NCI-H1092 treated with DMSO at 0.1 percent for 48 hours (cell line): ENCODE measurements at places on chromosomes 1 and 21.

- no peak for DNase-seq
These were observed 19.4 kb downstream of the RHBG start for GRCh38 chr1:156388174-156389137.

GRCh38 chr1:219066631-219067349 lies 106.9 kb upstream of the LYPLAL1 start:
- DNase-seq: peak; percentile 23

- DNase-seq: no peak
These were observed 28.2 kb downstream of the GPR88 start for GRCh38 chr1:100565937-100566699.

DNA sequence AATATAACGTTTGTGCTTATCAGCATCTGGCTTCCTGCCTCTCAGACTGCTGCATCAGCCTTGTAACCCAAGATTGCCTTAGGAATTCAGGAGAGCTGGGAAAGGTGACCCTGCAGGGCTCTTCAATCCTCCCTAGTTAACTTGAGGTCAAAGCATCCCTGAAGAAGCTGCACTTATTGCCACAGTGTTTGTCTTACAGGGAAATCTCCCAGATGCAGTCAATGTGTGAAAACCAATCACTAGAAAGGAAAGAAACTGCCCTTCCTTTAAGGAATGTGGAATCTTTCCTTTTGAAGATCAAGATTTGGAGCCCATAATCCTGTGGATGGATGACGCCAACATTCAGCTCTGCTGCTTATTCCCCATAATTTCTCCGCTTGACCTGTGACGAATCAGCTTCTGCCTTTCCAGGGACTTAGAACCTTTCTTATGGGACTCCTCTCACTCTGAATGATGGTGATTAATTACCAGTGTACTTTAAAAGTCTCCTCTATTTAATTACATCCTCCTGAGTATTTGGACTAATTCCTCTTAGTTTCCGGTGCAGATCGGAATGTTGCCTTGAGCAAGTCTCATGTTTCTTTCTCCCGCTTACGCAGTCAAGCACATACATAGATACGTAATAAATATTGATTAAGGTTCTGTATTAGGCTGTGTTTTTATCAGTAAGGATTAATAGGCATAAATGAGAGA lies 14.4 kb downstream of the ADAMTS5 start:
- no peak for DNase-seq

GRCh38 chr21:46035809-46036695 lies 54.5 kb downstream of the COL6A1 start:
- DNase-seq: no peak

DNA sequence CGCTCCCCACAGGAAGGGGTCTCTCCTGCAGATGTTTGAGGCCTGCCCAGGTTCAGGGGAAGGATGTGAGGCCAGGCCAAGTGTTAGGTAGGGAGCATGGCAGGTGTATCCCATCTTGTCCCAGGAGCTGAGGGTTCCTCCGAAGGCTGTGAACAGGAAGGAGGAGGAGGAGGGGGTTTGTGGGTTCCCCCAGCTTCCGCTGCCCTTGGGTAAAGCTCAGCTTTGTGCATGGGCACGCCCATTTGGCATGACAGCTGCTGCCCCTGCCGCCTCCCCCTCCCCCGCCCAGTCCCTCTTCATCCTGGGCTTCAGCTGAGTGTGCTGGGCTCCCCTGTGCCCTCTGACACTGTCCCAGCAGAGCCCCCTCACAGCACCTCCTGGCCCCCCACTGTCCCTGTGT lies 25.5 kb downstream of the TNFRSF8 start:
- DNase-seq: no peak

DNA sequence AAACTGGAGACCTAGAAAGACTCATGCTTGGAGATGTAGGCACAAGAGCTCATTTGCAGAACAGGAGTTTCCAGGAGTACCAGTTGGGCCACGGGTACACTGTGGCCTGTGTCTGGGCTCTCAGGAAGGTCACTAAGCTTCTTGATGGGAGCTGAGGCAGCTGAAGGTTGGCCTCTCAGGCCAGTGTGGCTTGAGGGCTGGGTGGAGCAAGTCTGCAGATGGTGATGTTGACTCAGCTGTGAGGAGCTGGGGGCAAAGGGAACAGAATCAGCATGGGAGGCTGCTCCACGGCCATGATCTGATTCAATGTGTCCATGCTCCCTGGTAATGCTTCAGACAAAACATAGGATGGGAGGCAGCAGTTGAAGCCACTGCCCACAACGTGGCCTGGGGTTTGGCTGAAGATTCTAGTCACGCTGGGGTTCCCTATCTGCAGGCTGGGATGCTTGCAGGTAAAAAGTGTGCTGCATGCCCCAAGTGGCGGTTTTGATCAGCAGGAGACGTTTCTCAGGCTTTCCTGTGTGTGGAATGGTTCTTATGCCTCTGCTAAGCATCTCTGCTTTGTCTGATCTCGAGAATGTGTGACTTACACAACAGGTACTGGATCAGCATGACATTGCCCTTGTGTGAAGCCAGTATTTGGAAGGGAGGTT lies 15.4 kb upstream of the TENT5C start:
- no peak for DNase-seq

GRCh38 chr1:155049651-155050559 lies 1.2 kb upstream of the ADAM15 start:
- no peak for DNase-seq

DNA sequence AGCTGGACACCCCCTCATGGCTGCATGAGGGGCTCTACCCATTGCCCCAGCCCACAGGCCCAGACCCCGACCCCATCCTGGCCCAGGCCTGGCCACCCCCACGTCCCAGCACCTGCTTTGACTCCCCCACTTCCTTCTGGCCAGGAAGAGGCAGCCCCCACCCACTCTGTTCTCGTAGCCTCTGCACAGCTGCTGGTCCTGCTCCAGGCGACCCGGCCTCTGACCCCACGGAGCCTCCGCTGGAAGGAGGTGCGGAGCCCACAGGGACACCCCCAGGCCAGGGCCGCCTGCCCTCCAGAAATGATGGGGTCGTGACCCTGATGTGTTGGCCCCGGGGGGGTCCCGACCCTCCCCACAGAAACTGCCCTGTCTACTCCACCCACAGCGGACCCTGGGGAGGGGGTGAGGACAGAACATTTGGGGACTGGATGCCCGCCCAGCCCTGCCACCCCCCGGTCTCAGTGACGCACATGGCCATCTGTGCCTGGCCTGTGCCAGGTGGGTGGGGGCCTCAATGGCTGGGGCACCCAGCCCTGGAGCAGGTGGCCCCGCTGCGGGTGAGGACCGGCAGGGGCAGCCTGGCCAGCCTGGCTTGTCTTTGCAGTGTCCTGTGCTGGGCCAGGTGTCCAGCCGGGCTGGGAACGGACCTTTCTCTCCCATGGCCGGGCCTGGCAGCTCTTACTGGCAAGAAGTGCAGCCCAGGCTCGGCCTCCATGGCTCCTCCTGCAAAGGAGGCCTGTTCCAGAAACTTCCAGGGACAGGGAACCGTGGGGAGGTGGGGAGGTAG lies 78.6 kb downstream of the MORN1 start:
- DNase-seq: no peak
